Esophagus muscularis mucosa (tissue), 4 donors: ENCODE measurements at places on chromosomes 12 and 14. TPM values are rescaled to one million over a fixed set of nuclear protein-coding genes. Genes with fewer than 3 reads are reported as not detected.

Gene MYO1A
- total RNA-seq = 0.83 TPM

DNA sequence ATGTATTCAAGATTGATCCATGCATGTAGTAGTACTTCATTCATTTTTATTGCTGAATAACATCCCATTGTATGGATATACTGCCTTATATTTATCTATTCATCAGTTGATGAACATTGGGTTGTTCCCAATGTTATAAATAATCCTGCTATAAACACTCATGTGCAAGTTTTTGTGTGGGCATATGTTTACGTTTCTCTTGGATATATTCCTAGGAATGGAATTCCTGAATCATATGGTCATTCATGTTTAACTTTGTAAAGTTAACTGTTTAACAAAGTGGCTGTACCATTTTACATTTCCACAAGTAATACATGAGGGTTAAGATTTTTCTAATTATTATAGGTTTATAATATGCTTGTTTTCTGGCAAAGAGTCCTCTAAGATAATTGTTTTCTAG is 1568.2 kb upstream of the SEL1L start:
- no peaks in the 10 kb centered on the region for H3K4me1 ChIP-seq
- H3K36me3 ChIP-seq = no peaks in the 10 kb centered on the region
- H3K4me3 ChIP-seq = no peak overlapping the region
- H3K27me3 ChIP-seq = no peaks in the 10 kb centered on the region
- H3K27ac ChIP-seq = no peak overlapping the region
- no peak for DNase-seq

- H3K36me3 ChIP-seq = no peaks in the 10 kb centered on the region
- DNase-seq = no peak
- no peaks in the 10 kb centered on the region for H3K27me3 ChIP-seq
These were observed 95.5 kb upstream of the KRR1 start for GRCh38 chr12:75606956-75607355.

DNA sequence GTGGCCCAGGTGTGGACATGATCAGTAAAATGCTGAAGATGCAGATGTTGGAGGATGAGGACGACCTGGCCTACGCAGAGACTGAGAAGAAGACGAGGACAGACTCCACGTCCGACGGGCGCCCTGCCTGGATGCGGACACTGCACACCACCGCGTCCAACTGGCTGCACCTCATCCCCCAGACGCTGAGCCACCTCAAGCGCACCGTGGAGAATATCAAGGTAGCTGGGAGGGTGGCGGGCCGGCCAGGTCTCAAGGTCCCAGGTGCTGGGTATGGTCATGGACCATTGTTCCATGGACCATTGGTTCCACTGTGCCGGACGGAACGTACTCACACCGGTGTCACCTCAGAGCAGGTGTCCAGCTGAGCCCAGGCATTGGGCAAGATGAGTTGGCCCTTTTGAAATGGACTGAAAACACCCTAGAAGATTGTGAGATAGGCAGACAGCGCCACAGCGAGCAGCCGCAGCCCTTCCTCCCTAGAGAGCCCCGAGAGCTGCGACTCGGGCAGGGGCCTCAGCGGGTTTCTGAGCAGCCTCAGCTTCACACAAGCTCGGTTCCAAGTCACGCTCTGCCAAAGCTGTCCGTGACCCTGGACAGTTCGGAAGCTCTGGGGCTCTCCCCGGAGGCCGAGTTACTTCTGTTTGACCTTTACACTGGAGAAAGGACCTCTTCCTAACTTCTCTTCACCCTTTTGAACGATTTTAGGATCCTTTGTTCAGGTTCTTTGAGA is 38.9 kb downstream of the HSP90AA1 start:
- H3K4me1 ChIP-seq = peaks cover 34% of the 10 kb centered on the region
- DNase-seq = no peak
- peaks cover 100% of the 10 kb centered on the region for H3K36me3 ChIP-seq
- H3K27ac ChIP-seq = no peak overlapping the region

GRCh38 chr12:104652910-104653309 is 196.2 kb downstream of the CHST11 start:
- no peaks in the 10 kb centered on the region for H3K27me3 ChIP-seq
- no peaks in the 10 kb centered on the region for H3K4me1 ChIP-seq
- H3K27ac ChIP-seq = no peak overlapping the region
- DNase-seq = no peak

DNA sequence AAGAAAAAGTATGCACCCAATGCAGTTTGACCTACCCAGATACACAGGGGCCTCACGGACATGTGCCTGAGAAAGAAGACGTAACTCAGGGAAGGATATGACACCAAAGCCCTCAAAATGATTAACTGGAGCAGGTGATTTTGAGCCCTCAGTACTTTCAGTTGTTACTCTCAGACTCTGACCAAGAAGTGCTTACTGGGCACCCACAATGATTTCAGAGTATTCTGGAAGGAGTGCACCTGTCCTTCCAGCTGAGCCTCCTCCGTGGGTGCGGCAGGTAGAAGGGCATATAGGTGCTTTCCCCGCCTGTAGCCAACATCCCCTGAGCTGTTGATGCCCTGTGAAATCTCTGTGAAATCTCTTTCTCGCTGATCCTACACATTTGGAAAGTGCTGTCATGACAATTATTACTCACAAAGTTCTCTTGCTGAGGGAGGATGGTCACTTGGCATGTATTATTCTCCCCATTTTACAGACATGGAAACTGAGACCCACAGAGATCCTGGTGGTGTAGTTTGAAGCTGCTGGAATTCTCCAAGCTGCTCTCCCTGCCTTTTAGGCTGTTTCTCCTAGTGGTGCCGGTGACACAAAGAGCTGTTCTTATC is 154.3 kb upstream of the CCND2 start:
- H3K27ac ChIP-seq = no peak overlapping the region
- peak; percentile 72 for DNase-seq
- H3K27me3 ChIP-seq = no peaks in the 10 kb centered on the region
- peaks cover 25% of the 10 kb centered on the region for H3K4me1 ChIP-seq
- no peaks in the 10 kb centered on the region for H3K36me3 ChIP-seq

Gene ALDH1L2
- total RNA-seq = 10.4 TPM

Gene SOAT2
- total RNA-seq = not detected

Gene GPHN
- 19.9 TPM for total RNA-seq

DNA sequence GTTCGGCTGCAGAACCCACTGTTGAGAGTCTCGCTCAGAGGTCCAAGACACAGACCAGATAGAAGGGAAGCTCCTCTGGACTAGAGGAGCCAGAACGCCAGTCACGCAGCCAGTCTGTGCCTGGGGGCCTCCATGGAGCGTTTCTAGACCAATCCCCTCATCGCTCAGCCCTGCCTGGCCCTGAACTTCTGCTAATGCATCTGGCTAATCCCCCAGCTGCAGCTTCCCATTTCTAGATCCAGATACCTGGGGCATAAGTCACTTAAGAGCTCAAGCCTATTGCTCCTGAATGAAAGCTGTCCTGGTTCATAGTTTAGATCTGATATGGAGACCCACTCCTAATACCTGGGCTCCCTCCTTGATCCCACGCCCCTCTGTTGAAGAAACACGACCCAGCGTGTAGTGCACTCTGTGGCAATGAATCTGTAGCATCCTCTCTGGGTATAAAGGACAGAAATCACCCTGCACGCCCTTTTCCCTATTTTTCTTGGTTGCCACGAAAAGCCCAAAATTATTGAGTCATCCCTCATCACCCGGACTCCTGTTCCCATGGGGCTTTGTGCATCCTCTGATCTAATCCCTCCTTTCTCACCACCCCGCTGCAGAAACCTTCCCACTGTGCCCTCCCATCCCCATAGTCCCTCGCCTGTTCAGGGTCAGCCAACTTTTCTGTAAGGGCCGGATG is 341.6 kb upstream of the FKBP4 start:
- peaks cover 26% of the 10 kb centered on the region for H3K36me3 ChIP-seq
- no peak for DNase-seq
- H3K4me3 ChIP-seq = no peak overlapping the region

- H3K4me1 ChIP-seq = peaks cover 15% of the 10 kb centered on the region
- no peaks in the 10 kb centered on the region for H3K27me3 ChIP-seq
- H3K4me3 ChIP-seq = peak overlapping the region; percentile 88
- H3K27ac ChIP-seq = peak overlapping the region; percentile 91
These were observed 644 bp downstream of the TSPAN31 start for GRCh38 chr12:57745485-57745881.

Gene ITGB7
- total RNA-seq = 1.7 TPM

DNA sequence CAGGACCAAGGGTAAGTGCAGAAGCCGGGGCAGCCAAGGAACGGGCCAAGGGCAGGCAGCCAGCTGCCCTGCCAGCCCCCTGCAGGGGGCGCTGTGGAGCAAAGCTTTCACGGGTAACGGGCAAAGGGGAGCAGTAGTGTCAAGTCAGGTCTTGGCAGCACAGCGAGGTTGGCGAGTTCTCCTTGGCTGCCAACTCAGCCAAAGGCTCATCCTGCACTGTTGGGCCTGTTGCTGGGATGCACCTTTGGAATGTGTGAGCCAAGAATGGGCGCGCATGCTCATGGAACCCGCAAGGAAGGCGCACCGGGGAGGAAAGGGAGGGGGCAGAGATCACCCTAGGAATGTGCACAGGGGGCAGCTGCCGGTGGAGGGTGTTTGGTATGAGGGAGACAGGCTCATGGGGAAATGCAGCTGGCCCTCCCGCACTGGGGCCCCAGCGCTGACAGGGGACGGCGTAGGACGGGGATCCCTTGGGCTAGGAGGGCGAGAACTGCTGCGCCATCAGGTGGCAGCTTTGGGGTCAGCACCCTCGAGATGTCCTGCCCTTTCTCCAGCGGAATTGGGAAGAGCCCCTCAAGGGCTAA is 138.0 kb downstream of the ASCL4 start:
- no peaks in the 10 kb centered on the region for H3K4me1 ChIP-seq
- no peaks in the 10 kb centered on the region for H3K36me3 ChIP-seq
- no peaks in the 10 kb centered on the region for H3K27me3 ChIP-seq
- DNase-seq = peak; percentile 89
- H3K4me3 ChIP-seq = peak overlapping the region; percentile 24

DNA sequence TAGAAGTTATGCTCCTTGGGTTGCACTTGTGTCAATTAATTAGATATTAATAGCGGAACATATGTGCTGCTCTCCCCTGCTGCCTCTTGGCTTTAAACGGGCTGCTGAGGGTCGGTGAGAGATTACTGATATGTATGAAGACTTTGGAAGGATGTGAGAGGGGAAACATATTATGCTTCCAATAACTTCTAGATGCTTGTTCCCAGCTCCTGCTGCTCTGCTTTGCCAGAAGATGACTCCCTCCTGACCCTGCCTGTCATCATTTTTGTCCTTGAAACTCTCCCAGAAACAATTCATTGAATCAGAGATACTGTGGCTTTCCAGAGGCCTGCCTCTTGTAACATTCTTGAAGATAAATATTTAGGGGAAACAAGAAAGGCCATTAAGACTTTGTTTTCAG is 300.1 kb upstream of the STXBP6 start:
- H3K4me1 ChIP-seq = peaks cover 9% of the 10 kb centered on the region
- H3K27me3 ChIP-seq = no peaks in the 10 kb centered on the region
- H3K36me3 ChIP-seq = no peaks in the 10 kb centered on the region
- H3K4me3 ChIP-seq = no peak overlapping the region

- H3K4me1 ChIP-seq = peaks cover 17% of the 10 kb centered on the region
- no peak for DNase-seq
- no peak overlapping the region for H3K27ac ChIP-seq
- H3K27me3 ChIP-seq = no peaks in the 10 kb centered on the region
- no peaks in the 10 kb centered on the region for H3K36me3 ChIP-seq
These were observed 23.1 kb downstream of the WSCD2 start for GRCh38 chr12:108152170-108152538.

DNA sequence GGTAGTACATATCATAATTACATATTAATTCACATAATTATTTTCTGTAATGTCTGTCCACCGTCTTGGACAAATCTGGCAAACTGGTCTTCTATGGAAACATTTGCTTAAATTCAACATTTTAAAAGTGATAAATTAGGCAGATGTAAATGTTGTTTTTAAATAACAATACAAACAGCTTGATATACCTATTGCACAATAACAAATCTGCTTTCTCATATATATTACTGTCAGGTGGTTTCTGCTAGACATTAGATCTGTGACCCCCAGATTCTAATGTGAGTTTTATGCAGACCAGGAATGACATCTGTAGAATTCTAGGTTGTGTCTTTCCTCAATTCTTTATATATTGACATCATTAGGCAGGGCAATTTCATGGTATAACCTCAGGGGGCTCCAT is 173.3 kb downstream of the CCDC59 start:
- H3K27ac ChIP-seq = no peak overlapping the region
- H3K4me3 ChIP-seq = no peak overlapping the region
- DNase-seq = no peak
- H3K36me3 ChIP-seq = no peaks in the 10 kb centered on the region
- no peaks in the 10 kb centered on the region for H3K4me1 ChIP-seq
- no peaks in the 10 kb centered on the region for H3K27me3 ChIP-seq

GRCh38 chr12:54296393-54297099 is 4.3 kb downstream of the NFE2 start:
- no peak overlapping the region for H3K4me3 ChIP-seq
- DNase-seq = no peak
- no peaks in the 10 kb centered on the region for H3K36me3 ChIP-seq
- no peak overlapping the region for H3K27ac ChIP-seq
- H3K27me3 ChIP-seq = peaks cover 49% of the 10 kb centered on the region

GRCh38 chr12:85301051-85301450 is 21.0 kb downstream of the ALX1 start:
- peaks cover 4% of the 10 kb centered on the region for H3K27me3 ChIP-seq
- no peak for DNase-seq
- H3K27ac ChIP-seq = no peak overlapping the region
- no peaks in the 10 kb centered on the region for H3K36me3 ChIP-seq
- no peak overlapping the region for H3K4me3 ChIP-seq
